Thyroid gland (tissue), 4 donors: ENCODE measurements at places on chromosomes 4 and X. TPM values are rescaled to one million over a fixed set of nuclear protein-coding genes. Genes with fewer than 3 reads are reported as not detected.

Gene USP17L5
- total RNA-seq, result not detected

Gene NEIL3
- not detected for total RNA-seq

Gene TBX22
- total RNA-seq, result 11.9 TPM

Gene CLIC2
- 70.0 TPM for total RNA-seq

Gene HHIP
- total RNA-seq, result 0.45 TPM

Gene BANK1
- total RNA-seq, result 20.8 TPM

Gene UGT2B11
- total RNA-seq, result 0.92 TPM

Gene SASH3
- total RNA-seq, result 7.3 TPM

DNA sequence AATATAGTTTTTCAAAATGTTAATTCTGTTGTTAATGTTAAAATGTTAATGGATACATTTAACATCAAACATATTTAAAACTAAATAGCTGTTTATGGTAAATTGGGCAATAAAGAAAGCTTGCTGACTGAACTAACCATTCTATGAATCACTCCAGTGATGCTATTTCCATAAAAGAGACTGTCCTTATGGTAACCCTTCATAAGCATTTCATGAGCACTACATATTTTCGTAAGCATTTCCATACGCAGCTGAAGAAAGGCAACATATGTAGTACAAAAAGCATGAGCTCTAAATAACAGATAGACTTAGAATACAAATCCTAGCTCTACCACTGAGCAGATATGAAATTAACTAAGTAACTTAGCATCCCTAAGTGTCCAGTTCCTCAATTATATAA lies 188.9 kb downstream of the COL25A1 start:
- no peak overlapping the region for H3K27ac ChIP-seq
- no peak overlapping the region for H3K4me3 ChIP-seq
- H3K27me3 ChIP-seq, result no peaks in the 10 kb centered on the region
- H3K36me3 ChIP-seq, result no peaks in the 10 kb centered on the region
- H3K4me1 ChIP-seq, result no peaks in the 10 kb centered on the region
- DNase-seq, result no peak

GRCh38 chrX:630612-631496 lies at the start of gene SHOX:
Gene SHOX (plus strand): TSS chrX:630791. CDS start chrX:630898, 107 bp downstream.
- no peaks in the 10 kb centered on the region for H3K27me3 ChIP-seq
- no peaks in the 10 kb centered on the region for H3K4me1 ChIP-seq
- H3K4me3 ChIP-seq, result no peak within 1 kb of the TSS
- no peaks in the 10 kb centered on the region for H3K36me3 ChIP-seq
- no peak within 1 kb of the TSS for H3K27ac ChIP-seq
- no peak for DNase-seq

- DNase-seq, result no peak
- no peak overlapping the region for H3K27ac ChIP-seq
- H3K4me1 ChIP-seq, result peaks cover 7% of the 10 kb centered on the region
- no peak overlapping the region for H3K4me3 ChIP-seq
- H3K27me3 ChIP-seq, result no peaks in the 10 kb centered on the region
- no peaks in the 10 kb centered on the region for H3K36me3 ChIP-seq
These were observed 1.3 kb downstream of the GALNTL6 start for GRCh38 chr4:171814545-171814944.

DNA sequence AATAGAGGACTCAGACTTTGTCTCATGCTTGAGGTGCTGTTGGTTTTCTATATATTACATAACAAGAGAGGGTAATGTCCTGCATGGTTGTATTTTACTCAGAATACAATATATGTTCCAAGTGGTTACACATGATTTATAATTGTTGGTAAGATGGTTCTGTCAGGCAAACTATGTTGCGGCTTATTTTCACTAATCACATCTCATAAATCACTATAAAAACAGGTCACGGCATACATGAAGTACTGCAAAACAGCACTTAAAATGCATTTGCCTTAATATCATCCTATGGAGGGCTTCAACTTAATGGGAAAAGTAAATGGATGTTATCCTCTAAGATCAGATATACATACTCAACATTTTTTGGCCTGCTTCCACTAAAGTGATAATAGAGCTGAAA lies 246.0 kb upstream of the ARSJ start:
- DNase-seq, result no peak
- no peaks in the 10 kb centered on the region for H3K4me1 ChIP-seq
- no peak overlapping the region for H3K27ac ChIP-seq
- H3K36me3 ChIP-seq, result no peaks in the 10 kb centered on the region

GRCh38 chr4:151434183-151434860 lies 25.3 kb downstream of the FHIP1A start:
- peaks cover 25% of the 10 kb centered on the region for H3K4me1 ChIP-seq
- no peaks in the 10 kb centered on the region for H3K27me3 ChIP-seq
- DNase-seq, result no peak
- no peak overlapping the region for H3K4me3 ChIP-seq

DNA sequence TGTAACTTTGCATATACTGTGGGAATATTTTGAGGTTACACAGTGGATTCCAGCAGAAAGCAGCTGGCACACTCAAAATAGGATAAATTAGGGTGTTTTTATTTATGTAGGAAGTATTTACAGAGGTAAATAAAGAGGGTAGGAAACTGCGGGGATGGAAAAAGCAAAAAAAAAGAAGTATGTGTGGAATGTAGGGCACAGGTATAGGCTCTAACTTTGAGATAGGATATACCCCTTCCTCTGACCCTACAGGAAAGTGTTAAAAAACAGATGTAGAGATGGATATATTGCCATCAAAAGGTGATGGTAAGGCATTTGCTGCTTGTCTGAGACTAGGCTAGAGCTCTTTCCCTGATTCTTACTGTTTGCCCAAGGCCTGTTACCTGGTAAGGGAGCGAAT lies 173.1 kb upstream of the ANK2 start:
- no peak overlapping the region for H3K4me3 ChIP-seq
- no peak overlapping the region for H3K27ac ChIP-seq
- DNase-seq, result no peak
- no peaks in the 10 kb centered on the region for H3K4me1 ChIP-seq
- no peaks in the 10 kb centered on the region for H3K36me3 ChIP-seq

- no peaks in the 10 kb centered on the region for H3K27me3 ChIP-seq
- DNase-seq, result no peak
- no peaks in the 10 kb centered on the region for H3K36me3 ChIP-seq
- H3K4me3 ChIP-seq, result no peak overlapping the region
These were observed 1527.3 kb downstream of the TECRL start for GRCh38 chr4:62881901-62882300.

- H3K27ac ChIP-seq, result no peak overlapping the region
- H3K4me3 ChIP-seq, result no peak overlapping the region
- H3K27me3 ChIP-seq, result no peaks in the 10 kb centered on the region
- no peaks in the 10 kb centered on the region for H3K36me3 ChIP-seq
- no peaks in the 10 kb centered on the region for H3K4me1 ChIP-seq
These were observed 24.3 kb downstream of the CXCL13 start for GRCh38 chr4:77629885-77630284.

DNA sequence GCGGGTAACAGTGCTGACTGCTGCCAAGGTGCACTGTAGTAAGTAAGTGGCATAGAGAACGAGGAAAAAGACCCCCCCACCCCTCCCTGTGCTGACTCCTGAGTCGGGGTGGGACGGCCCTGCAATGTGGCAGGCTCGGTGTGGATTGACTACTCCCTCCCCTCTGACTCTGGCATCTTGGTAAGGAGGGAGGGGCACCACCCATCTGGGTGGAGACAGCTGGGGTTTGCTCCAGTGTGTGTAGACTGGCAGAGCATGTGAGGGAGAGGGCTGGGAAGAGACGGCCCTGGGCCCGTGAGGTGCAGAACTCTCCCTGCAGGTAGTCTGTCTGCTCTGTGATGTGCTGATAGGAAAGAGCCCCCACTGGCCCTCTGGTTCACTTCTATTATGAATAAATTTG lies 31.0 kb downstream of the NSG1 start:
- no peaks in the 10 kb centered on the region for H3K27me3 ChIP-seq
- H3K4me1 ChIP-seq, result no peaks in the 10 kb centered on the region
- no peak for DNase-seq
- no peak overlapping the region for H3K4me3 ChIP-seq
- peaks cover 32% of the 10 kb centered on the region for H3K36me3 ChIP-seq

GRCh38 chrX:25976683-25977310 lies 161.3 kb upstream of the MAGEB18 start:
- H3K36me3 ChIP-seq, result no peaks in the 10 kb centered on the region
- no peaks in the 10 kb centered on the region for H3K4me1 ChIP-seq
- no peaks in the 10 kb centered on the region for H3K27me3 ChIP-seq

GRCh38 chr4:40210776-40211175 lies 13.9 kb downstream of the RHOH start:
- no peaks in the 10 kb centered on the region for H3K27me3 ChIP-seq
- no peaks in the 10 kb centered on the region for H3K36me3 ChIP-seq
- no peak overlapping the region for H3K27ac ChIP-seq

- no peak overlapping the region for H3K27ac ChIP-seq
- no peak overlapping the region for H3K4me3 ChIP-seq
- H3K27me3 ChIP-seq, result no peaks in the 10 kb centered on the region
- DNase-seq, result no peak
- H3K36me3 ChIP-seq, result no peaks in the 10 kb centered on the region
These were observed 136.5 kb upstream of the AADAT start for GRCh38 chr4:170226288-170226687.

- H3K27ac ChIP-seq, result no peak overlapping the region
- H3K27me3 ChIP-seq, result no peaks in the 10 kb centered on the region
- H3K4me3 ChIP-seq, result no peak overlapping the region
- DNase-seq, result no peak
- H3K4me1 ChIP-seq, result no peaks in the 10 kb centered on the region
These were observed 28.9 kb upstream of the WDFY3 start for GRCh38 chr4:84995386-84995785.

GRCh38 chrX:32447640-32448039 lies 763.7 kb downstream of the DMD start:
- no peaks in the 10 kb centered on the region for H3K27me3 ChIP-seq
- H3K36me3 ChIP-seq, result no peaks in the 10 kb centered on the region
- H3K27ac ChIP-seq, result no peak overlapping the region
- no peak for DNase-seq
- H3K4me1 ChIP-seq, result no peaks in the 10 kb centered on the region

DNA sequence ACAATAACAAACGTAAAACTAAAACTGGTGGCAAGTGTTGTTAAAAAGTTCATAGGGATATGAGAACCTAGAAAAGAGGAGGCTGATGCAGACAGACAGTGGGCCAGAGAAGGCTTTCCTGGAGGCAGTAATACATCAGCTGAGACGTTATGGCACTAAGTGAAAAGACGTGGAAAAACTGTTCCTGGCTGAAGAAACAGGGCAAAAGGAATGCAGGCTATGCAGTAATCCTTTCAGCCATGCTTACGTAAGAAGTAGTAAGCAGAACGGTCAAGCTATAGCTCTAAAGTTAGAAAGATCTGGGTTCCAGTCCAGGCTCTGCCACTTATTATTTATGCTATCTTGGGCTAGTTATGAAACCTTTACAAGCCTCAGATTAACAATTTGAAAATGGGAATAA lies 6.4 kb downstream of the LAMTOR3 start:
- H3K4me1 ChIP-seq, result peaks cover 1% of the 10 kb centered on the region
- H3K36me3 ChIP-seq, result peaks cover 6% of the 10 kb centered on the region

- no peaks in the 10 kb centered on the region for H3K4me1 ChIP-seq
- no peak for DNase-seq
- no peaks in the 10 kb centered on the region for H3K36me3 ChIP-seq
- H3K27me3 ChIP-seq, result no peaks in the 10 kb centered on the region
- H3K27ac ChIP-seq, result no peak overlapping the region
These were observed 437.2 kb upstream of the ZFP42 start for GRCh38 chr4:187558391-187558790.

DNA sequence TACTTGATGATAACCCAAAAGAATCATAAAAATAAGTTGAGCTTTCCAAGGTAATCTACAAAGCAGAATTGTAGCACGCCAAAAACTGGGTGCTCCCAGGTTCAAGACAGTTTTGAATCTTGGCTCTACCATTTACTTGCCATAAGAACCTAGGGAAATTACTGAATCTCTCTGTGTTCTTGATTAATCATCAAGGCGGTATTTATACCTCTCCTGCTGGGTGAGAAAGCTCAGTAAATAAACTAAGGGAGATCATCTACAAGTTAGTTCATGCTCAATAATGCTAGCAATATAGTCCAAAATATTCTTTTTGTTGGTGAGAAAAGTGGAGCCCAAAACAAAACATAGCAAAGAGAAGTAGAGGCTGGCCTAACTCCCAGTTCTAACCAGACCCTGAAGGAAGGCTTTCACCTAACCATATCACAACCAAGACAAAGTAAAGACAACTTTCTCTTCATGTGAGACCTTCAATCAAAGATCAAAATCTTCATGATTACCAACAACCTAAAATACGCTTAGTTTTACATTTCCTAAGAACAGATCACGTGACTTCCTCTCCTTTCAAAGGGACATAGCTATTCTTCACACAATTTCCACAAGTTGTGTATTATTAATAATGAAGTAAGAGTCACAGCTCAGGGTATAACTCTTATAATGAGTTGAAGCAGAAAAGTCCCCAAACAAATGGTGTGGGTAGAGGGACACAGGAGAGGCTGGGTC lies 34.4 kb downstream of the TNIP3 start:
- H3K36me3 ChIP-seq, result no peaks in the 10 kb centered on the region
- no peak overlapping the region for H3K4me3 ChIP-seq
- H3K4me1 ChIP-seq, result no peaks in the 10 kb centered on the region
- H3K27me3 ChIP-seq, result no peaks in the 10 kb centered on the region
- no peak overlapping the region for H3K27ac ChIP-seq

DNA sequence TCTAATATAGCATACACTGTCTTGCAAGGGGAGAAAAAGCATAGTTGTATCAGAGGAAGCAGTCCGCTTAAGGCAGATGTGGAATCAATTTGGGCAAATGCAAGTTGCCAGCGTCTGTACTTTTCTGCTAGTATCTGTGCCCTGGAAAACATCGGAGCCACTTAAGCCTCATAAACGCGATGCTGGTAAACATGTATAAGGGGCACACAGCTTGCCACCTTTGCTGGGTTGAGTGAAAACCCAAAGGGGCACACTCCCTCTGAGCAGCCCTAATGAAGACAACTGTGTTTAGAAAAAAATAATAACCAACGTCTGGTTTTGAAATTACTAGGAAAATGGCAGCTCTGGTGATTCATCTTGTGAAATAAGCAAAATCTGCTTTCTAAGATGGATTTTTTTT lies 24.3 kb downstream of the SMIM20 start:
- H3K36me3 ChIP-seq, result no peaks in the 10 kb centered on the region
- no peak for DNase-seq
- no peak overlapping the region for H3K4me3 ChIP-seq
- H3K27ac ChIP-seq, result no peak overlapping the region
- H3K27me3 ChIP-seq, result no peaks in the 10 kb centered on the region

GRCh38 chr4:89590128-89590527 lies 246.8 kb downstream of the SNCA start:
- no peaks in the 10 kb centered on the region for H3K4me1 ChIP-seq
- no peak overlapping the region for H3K27ac ChIP-seq
- no peak overlapping the region for H3K4me3 ChIP-seq
- H3K36me3 ChIP-seq, result no peaks in the 10 kb centered on the region
- H3K27me3 ChIP-seq, result no peaks in the 10 kb centered on the region
- DNase-seq, result no peak

GRCh38 chr4:108940634-108941033 lies 177.8 kb upstream of the ETNPPL start:
- no peaks in the 10 kb centered on the region for H3K4me1 ChIP-seq
- H3K4me3 ChIP-seq, result no peak overlapping the region
- no peak overlapping the region for H3K27ac ChIP-seq
- DNase-seq, result no peak
- no peaks in the 10 kb centered on the region for H3K27me3 ChIP-seq
